ENCODE measurements at places on chromosomes 12 and 14. TPM values are rescaled to one million over a fixed set of nuclear protein-coding genes. Genes with fewer than 3 reads are reported as not detected.

GRCh38 chr12:120024193-120024592, 35.2 kb downstream of the BICDL1 start:
- no peak for DNase-seq

- DNase-seq, result no peak
Measured at GRCh38 chr14:56224229-56224628, 106.0 kb downstream of the PELI2 start.

PTPRB gene
- total RNA-seq, result 38.1 TPM

RFC5 gene
- 4.4 TPM for total RNA-seq

DNA sequence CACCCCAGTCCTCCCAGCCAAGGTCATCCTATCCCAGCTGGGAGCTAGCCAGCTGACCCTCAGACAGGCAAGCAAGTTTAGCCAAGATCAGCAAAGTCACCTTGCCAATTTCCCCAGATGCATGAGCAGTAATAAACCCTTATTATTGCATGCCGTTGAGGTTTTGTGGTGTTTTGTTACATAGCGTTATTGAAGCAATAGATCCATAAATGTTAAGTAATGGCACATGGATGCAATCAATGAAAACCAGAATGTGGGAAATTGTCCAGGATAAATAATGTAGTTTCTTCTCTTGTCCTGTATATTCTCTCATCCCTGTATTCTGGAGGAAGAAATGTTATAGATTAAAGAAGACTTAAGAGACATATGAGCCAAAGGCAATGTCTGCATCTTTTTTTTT, 18.0 kb upstream of the TMEM260 start:
- DNase-seq, result no peak

Measured in Right ventricle myocardium inferior (tissue), 1 donor.